Activated CD8-positive, alpha-beta memory T cell treated with anti-CD3 and anti-CD28 coated beads for 48 hours (primary cell): ENCODE measurements at places on chromosomes 2 and 18.

DNA sequence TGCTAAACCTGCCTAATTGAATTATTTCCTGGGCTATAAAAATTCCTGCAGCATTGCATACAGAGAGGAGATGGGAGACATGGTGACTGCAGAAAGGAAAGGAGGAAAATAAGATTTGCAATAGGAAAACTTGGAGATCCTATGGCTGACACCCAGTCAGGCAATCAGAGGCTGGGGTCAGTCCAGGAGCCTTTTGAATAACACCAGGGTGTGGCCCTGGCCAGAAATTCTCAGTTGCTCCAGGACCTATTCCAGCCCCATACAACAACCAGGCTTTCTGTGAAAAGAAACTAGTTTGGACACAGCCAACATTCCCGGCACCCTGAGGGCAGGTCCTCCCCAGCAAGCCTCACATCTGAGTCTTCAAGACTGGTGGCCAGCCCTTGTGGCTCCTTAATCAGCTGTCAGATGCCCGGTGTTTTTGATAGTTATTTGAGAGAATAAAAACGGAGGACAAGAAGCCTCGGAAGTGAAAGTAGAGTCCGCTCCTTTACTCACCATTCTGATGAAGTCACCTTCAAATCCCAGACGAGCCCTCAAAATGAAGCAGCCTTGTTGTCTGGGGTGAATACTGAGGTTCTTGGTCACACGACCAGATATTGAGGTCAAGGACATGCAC is 31.1 kb upstream of the GMCL1 start:
- DNase-seq = no peak

DNA sequence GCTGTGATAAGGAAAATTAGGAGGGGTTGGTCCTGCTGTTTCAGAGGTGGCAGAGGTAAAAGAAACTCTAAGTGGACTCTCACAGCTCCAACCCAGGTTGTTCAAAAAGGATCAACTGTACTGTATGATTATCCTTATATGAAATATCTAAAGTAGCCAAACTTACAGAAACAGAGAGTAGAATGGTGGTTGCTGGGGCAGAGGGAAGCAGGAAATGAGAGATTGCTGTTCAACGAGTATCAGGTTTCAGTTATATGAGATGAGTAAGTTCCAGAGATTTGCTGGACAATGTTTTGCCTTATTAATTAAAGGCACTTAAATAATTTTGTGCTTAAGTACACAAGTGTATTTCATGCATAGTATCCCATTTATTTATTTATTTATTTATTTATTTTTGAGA is 972.0 kb upstream of the LRRTM1 start:
- DNase-seq = no peak

DNA sequence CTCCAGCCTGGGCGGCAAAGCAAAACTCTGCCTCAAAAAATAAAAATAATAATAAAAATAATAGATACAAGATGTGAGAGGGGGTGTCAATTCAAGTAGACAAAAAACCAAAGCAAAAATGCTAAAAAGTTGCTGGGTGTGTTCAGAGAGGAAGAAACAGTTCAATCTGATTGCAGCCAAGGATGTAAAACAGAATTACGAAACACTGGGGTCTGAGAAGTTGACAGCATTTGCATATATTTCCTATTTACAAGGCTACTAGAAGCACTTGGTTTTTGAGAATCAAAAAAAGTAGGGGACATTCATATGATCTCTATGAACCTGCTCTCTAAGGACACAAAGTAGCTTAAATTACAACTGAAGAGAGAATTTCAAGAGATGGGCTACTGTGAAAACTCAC is 7.6 kb downstream of the TRIP12 start:
- no peak for DNase-seq

- DNase-seq = no peak
These were observed 24.9 kb upstream of the BZW1 start for GRCh38 chr2:200786826-200787225.

DNA sequence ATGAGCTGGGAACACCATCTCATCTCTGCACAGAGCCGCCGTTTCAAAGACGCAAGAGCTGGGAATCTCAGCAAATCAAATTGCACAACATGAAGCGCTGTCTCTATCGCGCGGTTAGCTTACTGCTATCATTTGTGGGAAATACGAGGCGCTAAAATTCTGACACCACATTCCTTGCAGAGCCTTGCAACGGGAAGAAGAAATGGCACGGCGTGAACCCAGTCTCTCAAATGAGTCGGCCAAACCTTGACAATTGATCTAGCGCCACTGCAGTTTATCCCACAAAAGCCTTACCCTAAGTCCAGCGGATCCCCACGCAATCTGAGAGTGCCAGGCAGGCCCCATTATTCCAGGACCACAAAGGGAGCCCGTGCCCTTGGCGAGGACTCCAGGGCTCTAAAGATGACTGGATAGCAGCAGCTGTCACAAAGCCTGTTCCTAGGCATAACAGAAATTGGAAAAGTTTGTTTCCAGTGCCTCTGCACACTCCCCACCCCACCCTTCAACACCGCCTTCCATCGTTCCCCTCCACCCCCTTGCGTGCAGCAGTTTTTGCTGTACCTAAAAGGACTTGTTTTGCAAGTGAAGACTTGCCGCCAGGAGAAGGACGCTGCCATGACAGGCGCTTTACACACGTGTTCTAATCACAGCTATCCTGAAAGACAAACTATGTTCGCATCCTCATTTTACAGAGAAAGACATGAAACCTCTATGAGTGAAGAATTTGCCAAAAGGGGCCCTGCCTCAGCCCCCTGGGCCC is 252.4 kb downstream of the EIPR1 start:
- DNase-seq = no peak

GRCh38 chr2:218782528-218782844 is 539 bp downstream of the CYP27A1 start:
- no peak for DNase-seq

DNA sequence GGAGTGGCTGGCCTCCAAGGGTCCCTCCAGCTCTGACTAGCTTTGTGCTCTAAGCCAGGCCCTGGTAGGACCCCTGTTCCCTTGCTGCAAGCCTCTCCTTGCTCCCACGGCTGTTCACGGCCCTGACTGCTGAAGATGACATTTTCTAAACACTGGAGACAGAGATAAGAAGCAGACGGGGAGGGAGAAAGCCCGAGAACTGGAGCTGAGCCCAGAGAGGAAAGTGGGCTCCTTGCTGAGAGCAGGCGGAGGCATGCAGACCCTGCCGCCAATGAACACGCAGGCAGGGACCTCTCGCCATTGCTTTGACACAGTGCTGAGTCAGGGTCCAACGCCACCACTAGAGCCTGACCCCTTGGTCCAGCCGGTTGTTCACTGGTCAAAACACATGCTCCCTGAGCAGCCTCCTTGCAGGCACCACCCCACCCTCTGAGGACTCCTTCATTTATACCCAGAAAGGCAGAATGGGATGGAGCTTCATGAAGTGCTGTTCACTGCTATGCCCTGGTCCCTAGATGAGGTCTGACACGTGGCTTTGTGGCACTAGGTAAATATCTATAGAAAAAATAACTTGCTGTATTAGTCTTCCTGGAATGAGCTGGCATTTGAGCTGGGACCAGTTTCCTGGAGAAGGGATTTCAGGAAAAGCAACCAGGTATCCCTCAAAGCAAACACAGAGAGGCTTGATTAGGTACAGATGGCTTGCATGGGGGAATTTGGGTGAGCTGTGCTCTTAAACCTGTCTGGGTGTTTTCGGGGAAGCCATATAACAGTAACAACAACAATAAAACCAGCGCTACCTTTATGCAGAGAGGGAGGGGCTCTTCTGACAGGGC is 65.7 kb downstream of the MCFD2 start:
- DNase-seq = no peak

GRCh38 chr2:236517251-236518031 is 52.2 kb upstream of the ACKR3 start:
- no peak for DNase-seq

GRCh38 chr2:152506843-152507242 is 171.9 kb downstream of the FMNL2 start:
- no peak for DNase-seq

- DNase-seq = no peak
These were observed 1719.2 kb upstream of the LRRTM1 start for GRCh38 chr2:82023710-82024109.
